Thoracic aorta (tissue), 2 donors: ENCODE measurements at places on chromosomes 4 and X.

GRCh38 chrX:21503593-21503992 is 129.4 kb downstream of the CNKSR2 start:
- DNase-seq: no peak

GRCh38 chrX:80016182-80016581 is 1.6 kb downstream of the TBX22 start:
- DNase-seq: no peak

GRCh38 chr4:122668241-122668640 is 47.4 kb upstream of the IL21 start:
- DNase-seq: no peak

- no peak for DNase-seq
Observed at GRCh38 chrX:66163849-66164411, at the start of gene HEPH. Gene HEPH (plus strand): TSS chrX:66164247. CDS start chrX:66170571, 6,324 bp downstream.

GRCh38 chrX:96382018-96382417 is 302.6 kb upstream of the DIAPH2 start:
- no peak for DNase-seq

DNA sequence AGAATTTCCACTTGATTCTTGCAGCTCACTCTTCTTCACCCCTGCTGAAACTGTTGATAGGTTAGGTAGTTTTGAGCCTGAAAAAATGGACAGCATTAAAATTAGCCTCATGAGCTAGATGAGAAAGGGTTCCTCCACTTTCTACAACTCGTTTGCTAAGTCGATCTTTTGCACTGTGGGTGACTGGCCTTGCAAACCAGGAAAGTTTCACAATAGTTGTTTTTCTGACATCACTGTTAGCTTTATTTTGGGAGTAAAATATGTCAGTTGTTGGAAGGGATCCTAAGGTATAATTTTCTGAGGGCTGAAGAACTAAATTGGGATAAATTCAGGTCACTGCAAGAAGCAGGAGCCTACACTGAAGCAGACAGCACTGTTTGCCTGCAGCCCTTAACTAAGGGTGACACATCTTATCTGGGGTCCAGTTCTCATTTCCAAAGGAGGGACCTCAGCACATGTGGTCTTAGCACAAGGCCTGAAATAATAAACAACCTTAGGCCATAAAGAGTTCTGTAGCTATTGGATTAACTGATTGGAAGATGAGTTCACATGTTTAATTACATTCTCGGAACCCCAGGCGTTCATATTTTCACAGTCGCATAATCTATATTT is 29.1 kb downstream of the ANAPC4 start:
- no peak for DNase-seq

DNA sequence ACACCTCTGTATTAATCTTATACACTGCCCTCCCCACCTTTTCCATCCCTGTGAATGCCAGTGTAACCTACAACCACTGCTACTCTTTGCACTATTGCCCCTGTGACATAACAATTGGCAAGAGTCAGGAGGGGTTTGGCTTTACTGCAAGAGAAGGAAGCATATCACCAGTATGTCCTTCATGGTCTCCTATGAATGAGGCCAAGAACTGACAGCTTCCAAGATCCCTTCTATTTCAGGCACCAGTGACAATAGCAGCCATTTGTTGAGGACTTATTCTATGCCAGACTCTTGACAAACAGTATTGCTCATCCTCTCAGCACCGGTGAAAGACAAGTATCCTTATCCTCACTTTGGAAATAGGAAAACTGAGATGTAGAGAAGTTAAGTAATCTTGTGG is 363.9 kb downstream of the MID1IP1 start:
- no peak for DNase-seq

DNA sequence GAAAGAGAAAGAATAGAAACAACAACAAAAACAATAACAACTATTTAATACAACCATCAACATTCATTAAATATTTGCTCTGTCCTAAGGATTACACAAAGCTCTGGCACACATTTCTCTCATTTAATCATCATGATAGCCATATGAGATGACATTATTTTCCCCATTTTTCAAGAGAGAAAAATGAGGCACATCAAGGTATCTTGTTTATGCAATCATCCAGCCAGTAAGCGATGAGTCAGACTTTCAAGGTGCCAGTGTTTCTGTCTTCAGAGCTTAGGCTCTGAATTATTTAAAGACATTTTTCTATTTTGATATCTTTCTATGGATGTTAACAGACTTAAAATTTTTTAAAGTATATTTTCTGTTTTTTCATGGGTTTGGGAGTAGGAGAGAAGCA is 541.8 kb upstream of the SMIM31 start:
- DNase-seq: no peak

- no peak for DNase-seq
Observed at GRCh38 chr4:98685225-98686042, 27.0 kb upstream of the TSPAN5 start.

GRCh38 chrX:19382555-19383145 is 38.9 kb downstream of the PDHA1 start:
- no peak for DNase-seq

DNA sequence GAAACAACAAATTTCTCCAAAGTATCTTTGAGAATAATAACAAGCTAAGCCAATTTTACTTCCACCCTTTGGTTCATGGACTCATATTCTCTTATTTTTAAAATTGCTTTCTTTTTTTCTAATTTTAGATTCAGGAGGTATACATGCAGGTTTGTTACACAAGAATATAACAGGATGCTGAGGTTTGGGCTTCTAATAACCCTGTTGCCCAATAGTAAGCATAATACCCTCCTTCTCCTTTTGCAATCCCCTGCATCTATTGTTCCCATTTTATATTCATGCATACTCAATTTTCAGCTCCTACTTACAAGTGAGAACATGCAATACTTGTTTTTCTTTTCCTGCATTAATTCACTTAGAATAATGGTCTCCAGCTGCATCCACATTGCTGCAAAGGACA is 202.3 kb upstream of the FSTL5 start:
- DNase-seq: no peak

DNA sequence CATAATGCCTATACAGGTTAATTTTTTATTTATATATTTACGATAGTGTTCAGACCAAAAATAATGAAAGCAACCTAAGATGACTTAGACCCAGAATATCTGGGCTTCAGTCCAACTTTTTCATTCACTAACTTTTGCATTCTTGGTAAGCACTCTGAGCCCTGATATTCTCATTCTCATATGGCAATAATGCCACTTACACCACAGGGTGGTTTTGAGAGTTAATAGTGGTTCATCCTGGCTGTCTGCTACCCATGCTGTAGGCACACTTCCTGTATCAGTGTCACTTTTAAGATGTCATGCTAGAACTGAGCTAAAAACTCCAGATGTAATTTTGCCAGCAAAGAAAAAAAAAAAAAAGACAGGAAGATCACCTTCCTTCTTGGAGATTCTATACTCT is 508.7 kb upstream of the FMR1 start:
- DNase-seq: no peak
